Activated CD8-positive, alpha-beta memory T cell treated with anti-CD3 and anti-CD28 coated beads for 1 hour (primary cell): ENCODE measurements at places on chromosomes 2 and 18.

GRCh38 chr2:31312898-31313297 lies 78.9 kb downstream of the EHD3 start:
- DNase-seq, result no peak

DNA sequence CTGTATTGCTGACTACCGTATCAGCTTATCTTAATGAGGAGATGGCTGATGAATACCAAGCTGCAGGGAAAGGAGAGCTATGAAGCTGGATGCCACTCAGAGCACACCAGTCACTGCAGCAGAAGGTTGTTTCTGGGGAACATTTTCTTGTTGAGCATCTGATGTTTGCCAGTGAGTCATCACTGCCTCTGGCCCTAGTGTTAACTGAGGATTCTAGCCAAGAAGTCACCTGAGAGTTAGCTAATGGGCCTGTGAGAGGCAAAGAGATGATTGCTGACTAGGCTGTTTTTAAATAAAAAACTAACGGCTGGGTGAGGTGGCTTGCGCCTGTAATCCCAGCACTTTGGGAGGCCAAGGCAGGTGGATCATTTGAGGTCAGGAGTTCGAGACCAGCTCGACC lies 37.9 kb downstream of the CCDC150 start:
- DNase-seq, result no peak

- no peak for DNase-seq
These were observed 878.8 kb downstream of the TSN start for GRCh38 chr2:122634256-122634655.

GRCh38 chr2:202065876-202066275 lies 7.2 kb upstream of the KIAA2012 start:
- DNase-seq, result no peak

GRCh38 chr2:213429516-213429915 lies 145.3 kb downstream of the SPAG16 start:
- DNase-seq, result no peak

DNA sequence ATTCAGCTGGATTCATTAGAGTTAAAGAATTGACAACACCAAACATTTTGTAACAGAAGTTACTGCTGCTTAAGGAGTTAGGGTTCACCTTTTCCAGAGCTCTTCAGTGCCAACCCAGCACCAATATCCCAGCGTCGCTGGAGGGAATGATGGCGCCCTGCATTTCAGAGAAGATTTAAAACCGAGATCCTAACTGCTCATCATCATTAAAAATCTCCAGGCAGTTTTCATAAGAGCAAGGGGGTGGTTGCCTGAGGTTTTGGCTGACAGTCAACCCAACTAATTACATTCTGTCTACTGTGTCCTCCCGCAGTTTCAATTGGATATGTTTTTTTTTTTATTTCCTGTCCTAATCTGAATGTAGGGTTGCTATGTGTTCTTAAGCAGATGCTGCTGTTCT lies 509.6 kb upstream of the TCF4 start:
- no peak for DNase-seq
